ENCODE measurements at places on chromosomes 12 and 14. TPM values are rescaled to one million over a fixed set of nuclear protein-coding genes. Genes with fewer than 3 reads are reported as not detected.
A peak's percentile ranks its signal among the peaks of the same experiment; 100 is the strongest.

SPATA7 gene
- polyA plus RNA-seq, result 27.5 TPM

SAMD15 gene
- 3.0 TPM for polyA plus RNA-seq

DHH gene
- polyA plus RNA-seq, result 0.55 TPM

DNA sequence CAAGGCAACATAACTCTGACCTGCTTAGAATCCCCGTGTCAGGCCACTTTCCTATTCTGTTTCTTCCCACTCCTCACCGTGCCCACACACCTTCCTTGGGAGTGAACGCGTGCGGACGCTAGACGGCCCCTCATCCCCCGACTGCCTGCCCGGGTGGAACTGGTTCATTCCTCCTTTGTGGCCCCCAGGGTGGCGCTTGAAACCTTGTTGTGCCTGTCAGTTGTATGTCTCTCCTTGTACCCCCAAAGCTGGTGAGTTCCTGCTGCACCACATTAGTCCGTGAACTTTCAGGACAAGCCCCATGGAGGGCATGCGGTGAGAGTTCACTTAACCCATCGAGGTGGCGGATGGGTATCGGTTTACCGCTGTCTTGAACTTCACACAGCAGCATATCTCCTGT is 46.7 kb downstream of the SSH1 start:
- DNase-seq, result no peak

DNA sequence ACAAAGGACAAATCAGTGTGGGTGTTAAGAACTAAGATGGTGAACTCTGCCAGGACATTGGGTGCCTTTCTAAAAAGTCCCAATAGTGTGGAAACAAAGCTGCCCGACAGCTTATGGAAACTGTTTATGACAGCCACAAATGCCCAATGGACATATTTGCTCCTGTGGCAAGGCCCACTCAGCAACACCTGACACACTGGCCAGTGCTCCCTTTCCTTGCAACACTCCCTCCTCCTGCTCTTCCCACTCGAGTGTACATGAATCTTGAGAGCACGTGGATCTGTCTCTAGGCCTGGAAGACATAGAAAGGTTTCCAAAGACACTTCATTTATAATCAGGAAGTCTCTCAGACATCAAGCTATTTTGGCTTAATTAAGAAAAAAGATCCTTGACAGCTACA is 14.2 kb upstream of the LRIG3 start:
- DNase-seq, result no peak

GRCh38 chr14:52473557-52473956 is 78.7 kb downstream of the TXNDC16 start:
- peak; percentile 23 for DNase-seq

DNA sequence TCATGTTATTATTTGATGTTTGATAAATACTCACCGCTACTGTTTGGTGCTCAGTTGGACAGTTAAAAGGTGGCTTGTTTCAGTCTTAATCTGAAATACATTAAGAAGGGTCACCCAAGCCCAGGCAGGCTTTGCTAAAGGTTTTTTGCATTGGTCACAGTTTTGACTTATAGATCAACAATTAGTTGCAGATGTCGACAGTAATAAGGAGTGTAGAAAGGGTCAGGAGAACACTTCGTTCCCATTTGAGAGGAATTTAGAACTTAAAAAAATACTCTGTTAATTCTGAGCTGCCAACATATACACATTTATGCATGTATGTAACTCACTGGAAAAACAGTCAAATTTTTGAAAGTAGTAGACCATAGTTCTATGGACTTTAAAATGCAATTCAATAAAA is 130.3 kb downstream of the TMEM30B start:
- DNase-seq, result no peak

GRCh38 chr12:88833641-88834116 is 253.4 kb upstream of the KITLG start:
- DNase-seq, result no peak

TSPAN11 gene
- 17.3 TPM for polyA plus RNA-seq

LRTM2 gene
- not detected for polyA plus RNA-seq

DNA sequence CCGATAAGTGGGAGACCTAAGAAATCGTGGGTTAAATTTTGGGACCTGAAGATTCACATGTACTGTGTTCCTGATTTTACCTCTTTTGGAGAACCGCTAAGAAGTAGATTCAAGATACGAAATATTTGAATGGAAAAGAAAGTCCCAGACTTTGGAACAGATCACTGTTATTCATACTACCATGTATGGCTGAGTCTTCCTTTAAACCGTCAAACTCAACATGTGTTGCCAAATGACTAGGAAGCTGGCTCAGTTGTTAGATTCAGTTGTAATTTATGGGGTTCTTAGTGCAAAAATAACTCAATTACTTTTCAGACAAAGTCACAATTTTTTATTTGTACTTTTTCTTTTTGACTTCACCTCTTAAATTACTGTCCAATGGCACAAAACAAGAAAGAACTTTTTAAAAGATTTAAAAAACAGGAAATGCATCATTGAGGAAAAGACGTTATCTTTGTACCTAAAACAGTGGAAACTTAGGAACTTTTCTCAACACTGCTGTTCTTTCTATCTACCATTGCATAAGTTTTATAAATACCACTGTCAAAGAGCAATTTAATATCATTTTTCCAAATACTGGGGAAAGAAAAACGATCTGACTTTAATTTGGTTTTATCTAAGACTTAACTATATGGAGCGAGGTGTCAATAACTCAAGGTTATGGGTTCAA is 15.7 kb downstream of the RERG start:
- DNase-seq, result no peak

IFNG-AS1 gene
- polyA plus RNA-seq, result 0.12 TPM

- DNase-seq, result no peak
These were observed 248.0 kb downstream of the PDZRN4 start for GRCh38 chr12:41436076-41436475.

DNA sequence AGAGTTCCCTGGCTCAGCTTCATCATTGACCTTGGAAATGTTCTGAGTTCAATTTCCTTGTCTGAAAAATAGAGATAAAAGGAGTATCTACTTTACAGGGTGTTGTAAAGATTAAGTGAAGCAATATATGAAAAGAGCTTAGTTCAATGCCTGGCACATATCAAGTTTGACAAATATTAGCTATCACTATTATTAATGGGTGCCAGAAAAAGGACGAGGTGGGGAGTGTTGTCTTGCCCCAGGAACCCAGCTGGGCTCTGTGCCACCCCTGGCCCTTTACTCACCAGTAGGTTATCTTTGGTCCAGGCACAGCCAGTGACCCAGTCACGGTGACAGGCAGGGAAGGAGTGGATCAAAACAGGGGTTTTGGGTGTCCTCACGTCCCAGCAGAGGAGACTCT is 32.0 kb downstream of the PARP2 start:
- DNase-seq, result no peak

GRCh38 chr12:67996347-67996746 is 7.1 kb downstream of the IFNG-AS1 start:
- DNase-seq, result no peak

DNA sequence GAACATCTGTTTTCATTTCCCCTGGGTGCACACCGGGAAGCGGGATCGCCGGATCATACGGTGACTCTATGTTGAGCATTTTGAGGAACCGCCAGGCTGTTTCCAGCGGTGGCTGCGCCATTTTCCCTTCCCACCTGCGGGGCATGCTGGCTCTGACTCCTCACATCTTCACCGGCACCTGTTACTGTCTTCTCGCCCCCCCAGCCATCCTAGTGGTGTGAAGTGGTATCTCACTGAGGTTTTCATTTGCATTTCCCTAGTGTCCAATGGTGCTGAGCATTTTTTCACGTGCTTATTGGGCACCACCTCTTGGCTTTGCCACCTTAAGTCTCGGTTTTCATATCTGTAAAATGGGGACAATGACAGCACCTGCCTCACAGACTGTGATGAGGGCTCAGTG is 44.1 kb upstream of the EML1 start:
- DNase-seq, result no peak

- DNase-seq, result no peak
These were observed 74.2 kb upstream of the ZFP36L1 start for GRCh38 chr14:68866991-68867533.

FITM1 gene
- polyA plus RNA-seq, result 0.60 TPM

- no peak for DNase-seq
These were observed 208.5 kb upstream of the NEDD1 start for GRCh38 chr12:96698521-96698920.

- DNase-seq, result no peak
These were observed 365.6 kb upstream of the TMPO start for GRCh38 chr12:98149691-98150210.

IL22 gene
- not detected for polyA plus RNA-seq

- DNase-seq, result no peak
These were observed 373.6 kb downstream of the GLT1D1 start for GRCh38 chr12:129226851-129227250.

GRCh38 chr14:72352012-72352411 is 419.8 kb downstream of the RGS6 start:
- DNase-seq, result no peak

DNA sequence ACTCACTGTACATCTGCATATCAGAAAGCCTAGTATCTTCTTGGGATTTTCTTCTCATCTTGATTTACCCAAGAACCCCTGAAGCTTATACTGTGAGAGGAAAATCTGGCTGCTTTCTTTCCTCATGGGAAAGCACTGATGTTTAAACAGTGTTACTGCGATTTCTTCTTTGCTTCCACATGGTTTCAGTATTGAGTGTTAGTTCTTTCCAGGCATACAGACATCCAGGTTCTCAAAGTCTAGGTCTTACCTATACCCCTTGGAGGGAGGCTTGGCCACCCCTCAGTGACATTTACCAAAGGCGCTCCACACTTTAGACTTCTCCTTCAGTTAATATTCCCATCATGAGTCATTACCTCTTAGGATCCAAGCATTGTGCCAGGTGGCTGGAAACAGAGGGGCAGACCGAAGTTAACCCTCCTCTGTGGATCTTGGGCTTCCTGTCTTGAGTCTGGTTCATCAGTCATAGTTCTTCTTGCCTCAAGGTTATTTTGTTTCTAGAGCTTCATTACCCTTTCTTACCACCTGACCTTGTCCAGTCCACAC is 79.1 kb downstream of the TMEM117 start:
- DNase-seq, result no peak

C12orf50 gene
- 0.51 TPM for polyA plus RNA-seq

PTPRB gene
- 35.1 TPM for polyA plus RNA-seq

DNA sequence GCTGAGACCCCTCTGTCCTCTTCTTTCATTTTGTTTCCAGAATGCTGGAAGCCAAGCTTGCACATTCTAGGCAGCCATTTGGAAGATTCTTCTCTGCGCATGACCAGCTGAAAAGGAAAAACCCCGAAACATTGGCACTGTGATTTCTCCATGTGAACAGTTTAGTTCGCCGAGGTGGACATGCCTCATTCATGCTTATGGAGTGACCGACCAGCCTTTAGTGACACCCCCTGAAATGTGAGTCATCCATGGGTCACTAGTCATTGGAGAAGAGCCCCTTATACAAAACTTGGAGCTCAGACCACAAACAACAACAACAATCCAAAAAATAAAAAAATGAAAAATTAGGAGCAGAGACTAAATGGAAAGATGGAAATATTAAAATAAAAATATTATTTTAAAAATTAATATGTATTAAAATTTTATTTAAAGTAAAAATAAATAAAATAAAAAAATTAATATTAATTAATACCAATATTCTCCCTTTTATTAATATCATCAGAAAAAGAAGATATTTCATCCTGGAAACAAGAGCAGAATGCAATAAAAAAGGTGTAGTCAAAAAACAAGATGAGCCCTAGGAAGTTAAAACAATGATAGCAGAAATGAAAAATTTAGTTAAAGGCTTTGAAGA is 9.5 kb upstream of the KRT7 start:
- DNase-seq, result no peak

GRCh38 chr12:131699434-131699833 is 11.5 kb upstream of the SFSWAP start:
- no peak for DNase-seq

DNA sequence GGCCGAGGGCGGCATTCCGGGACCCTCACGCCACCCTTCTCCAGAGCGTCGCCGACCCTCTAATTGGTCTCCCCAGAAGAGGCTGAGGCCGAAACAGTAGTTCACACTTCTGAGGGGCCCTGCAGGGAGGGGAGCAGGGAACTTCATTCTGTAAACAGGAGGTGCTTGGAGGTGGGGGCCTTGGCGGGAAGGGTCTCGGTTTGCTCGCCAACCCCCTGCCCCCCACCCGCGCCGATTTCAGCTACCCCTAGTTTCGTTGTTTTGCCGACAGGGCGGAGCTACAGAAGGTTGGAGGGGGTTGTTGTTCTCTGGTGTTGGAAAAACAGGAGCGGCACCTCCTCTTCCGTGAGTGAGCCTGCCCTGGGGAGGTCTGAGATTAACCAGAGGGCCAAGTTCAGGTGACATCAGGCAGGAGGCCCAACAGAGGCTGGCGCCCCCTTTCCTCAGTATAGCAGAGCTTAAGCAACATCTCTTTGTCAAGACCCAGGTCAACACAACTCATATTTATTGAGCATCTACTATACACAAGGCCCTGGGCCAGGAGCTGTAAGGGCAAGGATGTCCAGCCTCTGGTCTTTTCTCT is 682 bp downstream of the ERBB3 start:
- DNase-seq, result no peak

KLRF1 gene
- 1.1 TPM for polyA plus RNA-seq

CPNE6 gene
- not detected for polyA plus RNA-seq

GRCh38 chr14:53962953-53963319 is 6.3 kb upstream of the BMP4 start:
- DNase-seq, result no peak

- no peak for DNase-seq
These were observed 15.8 kb upstream of the STAB2 start for GRCh38 chr12:103571286-103571685.

DNA sequence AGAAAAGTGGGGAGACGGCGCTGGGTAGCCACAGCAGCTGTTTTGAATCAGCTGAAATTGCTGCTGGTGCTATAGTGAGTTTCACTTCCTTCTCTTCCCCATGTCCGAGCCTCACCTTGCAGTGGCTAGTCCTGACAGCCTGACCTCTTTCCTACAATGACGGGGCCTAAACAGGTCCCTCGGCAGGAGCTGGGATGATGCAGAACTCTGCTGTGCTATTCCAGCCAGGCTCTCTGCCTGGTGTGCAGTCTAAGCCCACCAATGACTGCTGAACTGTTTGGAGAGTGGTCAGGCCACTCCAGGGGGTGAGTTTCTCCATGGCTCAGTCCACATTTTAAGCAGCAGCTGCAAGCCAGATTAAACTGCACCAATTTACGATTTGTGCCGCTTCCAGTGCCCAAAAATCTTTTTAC is 207.3 kb downstream of the TTC7B start:
- DNase-seq, result no peak

P3H3 gene
- 14.5 TPM for polyA plus RNA-seq

CLEC6A gene
- polyA plus RNA-seq, result not detected

GPD1 gene
- 1.6 TPM for polyA plus RNA-seq

DNA sequence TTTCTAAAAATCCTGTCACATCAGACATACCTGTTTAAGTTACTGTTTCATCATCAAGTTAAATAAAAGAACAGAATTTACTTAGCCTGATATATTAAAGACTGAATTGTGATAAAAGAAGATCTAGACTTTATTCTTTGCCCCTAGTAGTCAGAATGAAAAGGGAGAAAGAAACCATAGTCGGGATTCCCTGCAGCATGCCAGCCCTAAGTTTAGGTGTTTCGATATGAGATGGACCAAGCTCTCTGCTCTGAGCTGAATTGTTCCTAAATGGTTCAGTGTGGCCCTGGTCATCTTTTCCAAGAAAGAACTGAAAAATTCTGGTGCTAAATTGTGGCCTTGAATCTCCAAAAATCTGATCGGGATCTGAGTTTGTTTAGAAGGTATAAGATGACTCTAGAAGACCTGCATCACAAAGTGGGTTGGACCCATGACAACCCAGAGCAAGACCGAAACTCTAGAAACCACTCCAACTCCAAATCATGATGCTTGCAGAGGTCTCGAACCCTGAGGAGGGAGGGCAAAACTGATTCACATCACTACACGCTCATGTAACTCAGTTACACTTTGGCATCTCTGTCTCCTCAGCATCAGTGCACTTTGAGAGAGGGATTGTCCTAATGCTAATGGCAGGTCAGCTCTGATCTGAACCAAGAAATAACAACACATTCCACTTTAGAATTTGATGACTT is 15.7 kb downstream of the PTGER2 start:
- DNase-seq, result no peak

Data from right lung (tissue), 10 donors.